ENCODE measurements at places on chromosomes 1 and 21.

DNA sequence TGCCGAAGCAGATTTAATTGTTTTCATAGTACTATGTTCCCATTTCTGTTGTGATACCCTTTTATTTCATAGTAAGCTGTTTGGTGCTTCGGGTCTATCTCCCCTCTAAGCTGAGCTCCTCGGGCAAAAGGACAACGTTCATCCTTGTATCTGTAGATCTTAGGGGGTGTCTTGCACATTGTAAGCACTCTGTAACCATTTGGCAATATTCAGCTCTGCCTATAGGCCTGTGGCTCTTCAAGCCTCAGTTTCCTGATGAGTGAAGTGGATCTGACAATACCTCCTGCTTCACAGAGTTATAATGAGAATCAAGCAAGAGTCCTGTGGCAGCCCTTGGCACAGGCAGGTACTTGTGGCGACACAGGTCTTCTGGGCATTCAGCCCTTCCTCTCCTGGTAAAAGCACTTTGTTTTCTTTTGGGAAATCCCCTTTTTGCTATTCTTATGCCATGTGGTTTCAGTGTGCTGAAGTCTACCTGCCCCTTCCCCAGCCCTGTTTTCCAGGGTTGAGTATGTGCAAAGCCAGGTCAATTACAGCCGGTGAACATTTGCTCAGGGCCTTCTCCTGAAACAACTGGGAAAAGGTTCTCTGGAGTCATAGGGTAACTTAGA, 8.5 kb upstream of the EXO1 start:
- H3K4me3 ChIP-seq: no peak overlapping the region
- no peak for DNase-seq
- no peak overlapping the region for H3K27ac ChIP-seq
- no peaks in the 10 kb centered on the region for H3K27me3 ChIP-seq

DNA sequence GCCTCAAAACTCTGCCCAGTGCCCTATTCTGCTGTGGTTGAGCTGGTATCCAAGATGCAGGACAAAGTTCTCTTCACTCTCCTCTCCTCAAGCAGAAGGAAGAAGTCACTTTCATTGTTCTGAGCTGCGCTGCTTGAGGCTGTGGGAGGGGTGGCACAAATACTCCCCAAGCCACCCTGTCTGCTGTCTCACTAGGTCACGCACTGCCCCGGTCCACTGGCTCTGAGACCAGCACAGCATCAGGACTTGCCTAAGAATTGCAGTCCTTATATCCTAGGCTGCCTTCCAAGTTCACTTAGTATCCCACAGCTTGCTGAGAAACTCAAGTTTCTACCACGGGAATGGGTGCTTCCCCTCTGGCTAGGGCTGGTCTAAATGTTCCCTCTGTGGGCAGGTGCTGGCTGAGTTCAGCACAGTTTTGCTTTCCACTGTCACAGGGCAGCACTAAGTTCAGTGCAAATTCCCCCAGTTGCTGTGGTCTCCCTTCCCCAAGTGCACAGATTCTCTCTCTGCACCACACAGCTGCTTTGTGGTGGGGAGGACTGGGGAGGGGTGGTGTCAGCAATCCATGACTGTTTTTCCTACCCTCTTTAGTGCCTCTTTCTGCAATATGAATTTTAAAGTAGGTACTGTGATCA, 32.4 kb downstream of the SLC9C2 start:
- no peak overlapping the region for H3K27ac ChIP-seq
- H3K27me3 ChIP-seq: no peaks in the 10 kb centered on the region
- no peak overlapping the region for H3K4me3 ChIP-seq
- H3K36me3 ChIP-seq: no peaks in the 10 kb centered on the region

GRCh38 chr1:236039740-236040685, 24.9 kb downstream of the NID1 start:
- no peaks in the 10 kb centered on the region for H3K27me3 ChIP-seq
- no peak for DNase-seq
- no peaks in the 10 kb centered on the region for H3K4me1 ChIP-seq
- H3K36me3 ChIP-seq: peaks cover 15% of the 10 kb centered on the region
- H3K4me3 ChIP-seq: no peak overlapping the region

GRCh38 chr1:204726478-204726877, 40.9 kb upstream of the LRRN2 start:
- no peak for DNase-seq
- peaks cover 64% of the 10 kb centered on the region for H3K27me3 ChIP-seq
- no peak overlapping the region for H3K4me3 ChIP-seq
- H3K36me3 ChIP-seq: no peaks in the 10 kb centered on the region
- H3K27ac ChIP-seq: no peak overlapping the region

- H3K27ac ChIP-seq: no peak overlapping the region
- H3K36me3 ChIP-seq: peaks cover 3% of the 10 kb centered on the region
- peaks cover 35% of the 10 kb centered on the region for H3K27me3 ChIP-seq
- H3K4me1 ChIP-seq: peaks cover 2% of the 10 kb centered on the region
- H3K4me3 ChIP-seq: no peak overlapping the region
These were observed 1.1 kb downstream of the PERM1 start for GRCh38 chr1:980602-981395.

DNA sequence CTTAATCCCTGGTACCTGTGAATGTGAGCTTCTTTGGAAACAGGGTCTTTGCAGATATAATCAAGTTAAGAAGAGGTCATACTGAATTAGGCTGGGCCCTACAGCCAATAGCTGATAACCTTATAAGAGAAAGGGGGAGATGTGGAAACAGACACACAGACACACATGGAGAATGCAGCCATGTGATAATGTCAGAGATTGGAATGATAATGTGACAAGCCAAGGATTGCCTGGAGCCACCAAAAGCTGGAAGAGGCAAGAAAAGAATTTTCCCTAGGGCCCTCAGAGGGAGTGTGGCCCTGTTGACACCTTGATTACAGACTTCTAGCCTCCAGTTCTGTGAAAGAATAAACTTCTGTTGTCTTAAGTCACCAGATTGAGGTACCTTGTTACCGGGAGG, 114.5 kb upstream of the SOD1 start:
- peaks cover 35% of the 10 kb centered on the region for H3K4me1 ChIP-seq
- no peak overlapping the region for H3K4me3 ChIP-seq
- no peak for DNase-seq
- peak overlapping the region; percentile 14 for H3K27ac ChIP-seq
- H3K36me3 ChIP-seq: no peaks in the 10 kb centered on the region

GRCh38 chr1:35642471-35642955, 1.2 kb upstream of the PSMB2 start:
- DNase-seq: no peak
- H3K36me3 ChIP-seq: peaks cover 3% of the 10 kb centered on the region
- peaks cover 17% of the 10 kb centered on the region for H3K4me1 ChIP-seq
- peak overlapping the region; percentile 100 for H3K27ac ChIP-seq
- H3K4me3 ChIP-seq: peak overlapping the region; percentile 100

DNA sequence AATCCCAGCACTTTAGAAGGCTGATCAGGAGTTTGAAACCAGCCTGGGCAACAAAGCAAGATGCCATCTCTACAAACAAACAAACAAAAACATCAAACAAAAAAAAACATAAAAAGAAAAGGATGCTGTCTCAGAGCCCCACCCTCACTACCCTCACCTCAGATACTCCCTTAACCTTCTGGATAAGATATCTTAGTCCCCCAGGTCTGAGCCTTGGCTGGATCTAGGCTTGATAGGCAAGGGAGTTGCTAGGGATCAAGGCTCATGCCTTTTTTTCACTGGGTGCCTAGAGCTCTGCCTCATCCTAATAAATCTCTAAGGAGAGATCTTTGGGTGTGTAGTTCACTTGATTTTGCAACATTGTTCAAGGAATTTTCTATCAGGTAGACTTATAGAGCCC, 7.4 kb downstream of the HDAC1 start:
- H3K4me3 ChIP-seq: no peak overlapping the region
- no peak overlapping the region for H3K27ac ChIP-seq
- H3K36me3 ChIP-seq: peaks cover 34% of the 10 kb centered on the region
- H3K27me3 ChIP-seq: no peaks in the 10 kb centered on the region
- DNase-seq: no peak

DNA sequence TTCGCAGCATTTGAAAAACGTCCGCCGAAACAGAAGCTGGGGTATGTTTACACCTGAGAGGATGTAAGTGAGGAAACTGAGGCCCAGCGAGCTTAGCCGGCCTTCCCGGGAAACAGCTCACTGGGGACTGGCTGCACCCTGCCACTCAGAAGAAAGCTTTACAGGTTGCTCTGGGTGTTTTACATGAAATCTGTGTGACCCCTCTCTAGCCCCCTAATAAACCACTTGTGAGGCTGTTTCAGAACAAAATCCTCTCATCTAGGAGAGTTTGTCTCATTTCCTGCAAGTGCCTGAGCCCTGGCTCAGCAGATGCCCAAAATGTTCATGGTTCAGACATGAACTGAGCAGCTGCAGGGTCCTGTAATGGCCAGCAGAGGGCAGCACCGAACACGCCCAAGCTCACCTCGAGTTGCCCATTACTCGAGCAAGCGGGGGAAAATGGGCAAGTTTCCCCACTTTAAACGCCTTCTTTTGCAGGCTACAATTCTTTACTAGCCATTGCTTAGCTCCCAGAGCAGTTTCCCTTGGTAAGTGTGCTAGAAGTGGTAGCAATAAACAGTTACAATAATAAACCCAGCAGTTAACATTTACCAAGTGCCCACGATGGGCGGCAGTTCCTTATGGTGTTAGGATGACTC, 76.4 kb downstream of the FHAD1 start:
- DNase-seq: peak; percentile 80
- H3K27ac ChIP-seq: no peak overlapping the region
- H3K27me3 ChIP-seq: no peaks in the 10 kb centered on the region
- no peaks in the 10 kb centered on the region for H3K36me3 ChIP-seq
